ENCODE measurements at places on chromosomes 6 and 20.

GRCh38 chr6:16758163-16758975 is 2.9 kb downstream of the ATXN1 start:
- DNase-seq = no peak

- no peak for DNase-seq
Observed at GRCh38 chr6:92587525-92587924, 831.8 kb downstream of the EPHA7 start.

GRCh38 chr6:69018906-69019305 is 383.8 kb downstream of the ADGRB3 start:
- no peak for DNase-seq

- DNase-seq = no peak
Observed at GRCh38 chr6:19472153-19472552, 365.0 kb upstream of the ID4 start.

DNA sequence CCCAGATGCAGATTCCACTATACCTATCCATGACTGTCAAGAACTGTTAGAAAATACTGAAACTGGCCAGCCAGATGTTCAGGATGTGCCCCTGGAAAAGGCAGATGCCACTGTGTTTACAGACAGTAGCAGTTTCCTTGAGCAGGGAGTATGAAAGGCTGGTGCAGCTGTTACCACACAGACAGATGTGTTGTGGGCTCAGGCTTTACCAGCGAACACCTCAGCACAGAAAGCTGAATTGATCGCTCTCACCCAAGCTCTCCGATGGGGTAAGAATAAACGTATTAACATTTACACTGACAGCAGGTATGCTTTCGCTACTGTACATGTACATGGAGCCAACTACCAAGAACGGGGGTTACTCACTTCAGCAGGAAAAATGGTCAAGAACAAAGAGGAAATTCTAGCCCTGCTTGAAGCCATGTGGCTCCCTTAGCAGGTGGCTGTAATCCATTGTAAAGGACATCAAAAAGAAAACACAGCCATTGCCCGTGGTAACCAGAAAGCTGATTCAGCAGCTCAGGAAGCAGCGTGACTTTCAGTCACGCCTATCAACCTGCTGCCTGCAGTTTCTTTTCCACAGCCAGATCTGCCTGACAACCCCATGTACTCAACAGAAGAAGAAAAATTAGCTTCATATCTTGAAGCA is 459.7 kb upstream of the HTR1E start:
- DNase-seq = no peak

GRCh38 chr20:45012682-45013302 is 46.5 kb downstream of the STK4 start:
- DNase-seq = no peak

- no peak for DNase-seq
Observed at GRCh38 chr6:372336-372911, 19.1 kb upstream of the IRF4 start.

- no peak for DNase-seq
Observed at GRCh38 chr20:13856354-13856753, 71.5 kb downstream of the NDUFAF5 start.

DNA sequence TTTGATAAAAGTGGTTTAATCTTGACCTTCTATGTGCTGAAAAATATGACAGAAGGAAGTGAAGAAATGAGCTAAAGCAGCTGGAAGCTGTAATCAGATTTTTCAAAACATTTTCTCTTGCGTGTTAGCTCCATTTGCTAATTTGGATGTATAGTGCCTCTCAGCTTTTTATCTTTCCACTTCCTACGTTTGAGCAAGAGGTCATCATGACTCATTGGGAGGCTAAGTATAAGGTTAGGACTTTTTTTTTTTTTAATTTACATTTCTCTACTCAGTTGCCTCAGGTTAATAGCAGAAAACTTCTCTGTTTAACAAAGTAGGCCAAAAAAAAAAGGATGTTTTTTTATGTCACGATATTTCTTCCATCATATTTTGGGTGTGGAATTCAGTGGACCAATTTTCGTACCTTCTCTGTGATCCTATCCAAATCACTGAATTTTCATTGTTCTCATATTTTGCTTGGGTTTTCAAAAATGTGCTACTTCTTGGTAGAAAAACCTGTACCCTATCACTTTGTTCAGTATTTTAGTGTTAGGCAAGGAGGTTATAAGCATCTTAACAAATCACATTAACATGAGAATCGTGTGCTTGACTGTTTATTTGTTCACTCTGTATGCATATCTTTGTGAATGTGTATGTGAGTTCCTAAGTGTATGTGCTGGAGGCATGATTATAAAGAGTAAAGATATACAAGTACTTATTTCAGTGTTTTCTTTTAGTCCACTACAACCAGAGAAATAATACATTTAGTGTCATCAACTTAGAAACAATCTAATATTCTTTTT is 1028.3 kb upstream of the EYS start:
- no peak for DNase-seq

- no peak for DNase-seq
Observed at GRCh38 chr20:7935027-7935551, 5.2 kb downstream of the HAO1 start.

DNA sequence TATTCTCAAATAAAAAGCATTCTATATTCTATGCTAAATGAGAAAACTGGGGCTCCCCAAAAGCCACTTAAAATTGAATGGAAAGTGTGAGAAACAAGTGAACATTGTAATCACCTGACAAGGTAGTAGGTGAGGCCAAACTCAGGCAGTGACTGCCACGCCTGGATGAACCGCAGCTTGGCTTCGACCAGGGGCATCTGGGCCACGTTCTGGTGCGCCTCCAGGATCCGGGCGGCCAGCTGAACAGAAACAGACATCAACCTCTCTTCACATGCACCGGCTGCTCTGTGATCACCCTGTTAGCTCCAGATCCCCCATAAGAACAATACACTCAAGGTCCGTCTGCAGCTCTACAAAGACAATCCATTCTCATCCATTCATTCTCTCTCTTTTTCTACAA is 30.1 kb upstream of the LRRN4 start:
- no peak for DNase-seq

DNA sequence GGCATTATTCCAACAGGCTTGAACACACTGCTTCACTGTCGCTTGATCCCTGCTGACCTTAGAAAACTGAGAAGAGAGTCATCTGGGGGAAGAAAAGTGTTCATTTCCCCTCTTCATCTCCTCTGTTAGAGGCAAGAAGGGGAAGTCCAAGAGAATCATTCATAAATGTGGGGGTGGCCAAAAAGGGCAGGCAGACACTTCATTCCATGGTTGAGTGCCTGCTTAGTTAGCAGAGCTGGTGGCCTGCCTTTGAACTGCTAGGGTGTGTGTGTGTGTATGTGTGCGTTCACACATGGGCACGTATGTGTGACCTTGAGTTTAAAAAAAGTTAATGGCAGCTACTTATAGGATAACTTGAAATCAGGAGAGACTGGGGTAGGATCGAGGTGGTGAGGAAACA is 39.4 kb upstream of the RFPL4B start:
- no peak for DNase-seq

DNA sequence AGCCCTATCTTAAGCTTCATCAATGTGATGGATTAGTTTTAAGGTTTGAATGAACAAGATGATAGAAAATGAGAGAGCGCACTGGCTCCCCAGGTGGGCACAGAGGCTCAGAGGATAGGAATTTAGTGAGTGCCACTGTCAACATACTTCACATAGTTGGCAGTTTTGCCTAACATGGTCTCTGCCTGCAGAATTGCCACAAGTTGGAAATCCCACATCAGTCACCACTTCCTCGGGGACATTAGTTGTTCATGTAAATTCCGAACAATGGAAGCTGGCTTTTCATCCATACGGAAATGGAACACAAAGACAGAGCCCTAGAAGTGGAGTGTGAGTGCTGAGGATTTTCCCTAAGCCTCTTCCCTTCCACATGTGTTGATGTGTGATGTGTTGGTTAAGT is 123.9 kb upstream of the PHACTR1 start:
- DNase-seq = no peak

DNA sequence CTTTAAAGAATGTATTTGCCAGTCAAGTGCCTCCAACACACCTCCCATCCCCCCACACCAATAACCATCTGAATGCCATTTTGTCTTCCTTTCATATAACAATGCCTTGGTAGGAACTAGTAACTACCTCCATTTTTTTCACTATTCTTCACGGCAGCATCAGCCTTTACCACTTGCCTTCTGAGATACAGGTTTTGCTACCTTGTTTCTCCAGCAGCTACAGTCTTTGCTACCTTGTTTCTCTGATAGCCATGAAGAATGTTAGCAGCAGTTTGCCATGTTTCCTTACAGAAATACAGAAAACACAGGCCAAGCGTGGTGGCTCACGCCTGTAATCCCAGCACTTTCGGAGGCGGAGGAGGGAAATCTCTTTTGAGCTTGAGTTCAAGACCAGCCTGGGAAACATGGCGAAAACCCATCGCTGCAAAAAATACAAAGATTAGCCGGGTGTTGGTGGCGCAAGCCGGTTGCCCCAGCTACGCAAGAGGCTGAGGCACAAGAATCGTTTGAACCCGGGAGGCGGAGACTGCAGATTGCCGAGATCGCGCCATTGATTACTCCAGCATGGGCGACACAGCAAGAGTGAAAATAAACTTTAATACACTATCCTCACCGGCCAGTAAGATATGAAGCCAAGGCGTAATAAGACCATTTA is 100.9 kb downstream of the HFE start:
- DNase-seq = peak; percentile 66

GRCh38 chr20:40991181-40991889 is 37.3 kb upstream of the TOP1 start:
- DNase-seq = peak; percentile 44

DNA sequence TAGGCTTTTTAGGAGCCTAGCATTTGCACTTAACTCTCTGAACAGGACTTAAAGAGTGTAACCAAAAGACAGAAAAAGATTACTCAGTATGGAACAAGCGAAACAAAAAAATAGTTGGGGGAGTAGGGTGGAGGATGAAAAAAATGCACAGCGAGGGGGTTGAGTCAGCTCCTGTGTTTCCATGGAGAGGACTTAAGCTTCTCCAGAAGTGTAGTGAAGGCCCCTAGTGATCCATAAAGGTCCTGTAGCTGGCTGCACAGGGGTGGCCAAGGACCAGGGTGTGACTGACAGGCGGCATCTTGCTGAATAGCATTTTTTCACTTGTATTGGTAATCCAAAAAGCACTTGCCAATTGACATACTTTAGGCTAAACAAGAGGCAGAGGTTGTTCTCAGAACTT is 533.9 kb downstream of the RFPL4B start:
- DNase-seq = no peak

DNA sequence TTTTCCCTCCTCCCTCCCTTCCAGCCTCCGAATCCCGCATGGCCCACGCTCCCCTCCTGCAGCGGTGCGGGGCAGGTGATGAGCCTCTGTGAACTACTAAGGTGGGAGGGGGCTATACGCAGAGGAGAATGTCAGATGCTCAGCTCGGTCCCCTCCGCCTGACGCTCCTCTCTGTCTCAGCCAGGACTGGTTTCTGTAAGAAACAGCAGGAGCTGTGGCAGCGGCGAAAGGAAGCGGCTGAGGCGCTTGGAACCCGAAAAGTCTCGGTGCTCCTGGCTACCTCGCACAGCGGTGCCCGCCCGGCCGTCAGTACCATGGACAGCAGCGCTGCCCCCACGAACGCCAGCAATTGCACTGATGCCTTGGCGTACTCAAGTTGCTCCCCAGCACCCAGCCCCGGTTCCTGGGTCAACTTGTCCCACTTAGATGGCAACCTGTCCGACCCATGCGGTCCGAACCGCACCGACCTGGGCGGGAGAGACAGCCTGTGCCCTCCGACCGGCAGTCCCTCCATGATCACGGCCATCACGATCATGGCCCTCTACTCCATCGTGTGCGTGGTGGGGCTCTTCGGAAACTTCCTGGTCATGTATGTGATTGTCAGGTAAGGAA is at the start of gene OPRM1:
Gene OPRM1 (plus strand): TSS at position 10 of the 612 bp plus-strand sequence. CDS start 305 bp downstream, at position 315.
- DNase-seq = peak; percentile 38

DNA sequence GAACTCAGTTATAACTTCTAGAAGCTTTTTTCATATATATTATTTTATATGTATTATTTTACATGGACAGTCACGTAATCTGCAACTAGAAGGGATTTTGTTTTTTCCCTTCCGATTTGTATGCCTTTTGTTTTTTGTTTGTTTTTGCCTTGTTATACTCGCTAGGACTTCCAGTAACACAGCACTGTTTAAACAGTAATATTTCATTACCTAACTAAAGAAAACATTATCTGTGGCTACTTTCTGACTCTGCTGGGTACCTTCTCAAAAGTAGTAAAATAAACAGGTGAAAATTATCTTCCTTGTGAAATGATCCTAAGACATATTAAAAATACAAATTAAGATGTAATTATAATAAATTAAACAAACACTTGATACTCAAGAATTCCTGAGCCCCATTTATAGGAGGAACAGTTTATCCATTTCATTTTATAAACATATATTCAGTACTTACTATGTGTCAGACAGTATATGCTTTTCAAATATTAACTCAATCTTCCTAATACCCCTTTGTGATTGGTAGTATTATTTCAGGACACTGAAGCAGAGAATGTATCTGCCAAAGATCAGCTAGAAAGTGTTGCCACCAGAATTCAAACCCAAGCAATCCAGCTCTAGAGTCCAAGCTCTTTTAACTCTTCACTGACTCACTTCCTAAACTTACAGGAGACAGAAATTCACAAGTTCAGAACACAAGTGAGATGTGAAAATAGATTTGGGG is 65.3 kb downstream of the MAP3K5 start:
- DNase-seq = no peak

- DNase-seq = no peak
Observed at GRCh38 chr6:21305893-21306332, 287.6 kb upstream of the SOX4 start.

- no peak for DNase-seq
Observed at GRCh38 chr20:19210391-19211155, 1.9 kb upstream of the SLC24A3 start.

GRCh38 chr6:154512201-154512600 is 1.7 kb upstream of the CNKSR3 start:
- DNase-seq = no peak

- DNase-seq = no peak
Observed at GRCh38 chr20:58875541-58876134, 23.1 kb downstream of the GNAS start.

GRCh38 chr20:62679978-62680589 is 28.6 kb upstream of the NTSR1 start:
- DNase-seq = no peak

GRCh38 chr6:80535914-80536565 is 429.6 kb downstream of the BCKDHB start:
- no peak for DNase-seq

- peak; percentile 39 for DNase-seq
Observed at GRCh38 chr20:20003031-20003954, 13.9 kb upstream of the NAA20 start.

DNA sequence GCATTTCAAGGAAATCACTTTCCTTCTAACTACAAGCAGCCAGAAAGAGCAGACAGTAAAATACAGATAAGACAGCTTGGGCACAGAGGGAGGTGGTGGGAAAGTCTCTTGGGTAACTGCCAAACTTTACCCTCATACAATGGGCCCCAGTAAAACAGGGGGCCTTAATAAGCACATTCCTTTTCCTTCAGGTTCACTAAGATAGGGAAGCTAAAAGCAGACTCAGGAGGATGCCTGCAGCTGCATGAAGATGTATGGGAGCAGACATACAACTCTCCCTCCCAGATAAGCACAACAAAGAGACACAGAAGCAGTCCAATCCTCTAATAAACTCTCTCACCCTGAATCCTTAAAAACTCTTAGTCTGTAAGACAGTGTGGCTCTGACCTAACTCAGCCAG is 49.0 kb downstream of the SIM1 start:
- DNase-seq = no peak

- peak; percentile 41 for DNase-seq
Observed at GRCh38 chr6:33840048-33840926, 36.5 kb upstream of the MLN start.
